SJCRH30 (cell line): ENCODE measurements at places on chromosomes 1 and 21.

DNA sequence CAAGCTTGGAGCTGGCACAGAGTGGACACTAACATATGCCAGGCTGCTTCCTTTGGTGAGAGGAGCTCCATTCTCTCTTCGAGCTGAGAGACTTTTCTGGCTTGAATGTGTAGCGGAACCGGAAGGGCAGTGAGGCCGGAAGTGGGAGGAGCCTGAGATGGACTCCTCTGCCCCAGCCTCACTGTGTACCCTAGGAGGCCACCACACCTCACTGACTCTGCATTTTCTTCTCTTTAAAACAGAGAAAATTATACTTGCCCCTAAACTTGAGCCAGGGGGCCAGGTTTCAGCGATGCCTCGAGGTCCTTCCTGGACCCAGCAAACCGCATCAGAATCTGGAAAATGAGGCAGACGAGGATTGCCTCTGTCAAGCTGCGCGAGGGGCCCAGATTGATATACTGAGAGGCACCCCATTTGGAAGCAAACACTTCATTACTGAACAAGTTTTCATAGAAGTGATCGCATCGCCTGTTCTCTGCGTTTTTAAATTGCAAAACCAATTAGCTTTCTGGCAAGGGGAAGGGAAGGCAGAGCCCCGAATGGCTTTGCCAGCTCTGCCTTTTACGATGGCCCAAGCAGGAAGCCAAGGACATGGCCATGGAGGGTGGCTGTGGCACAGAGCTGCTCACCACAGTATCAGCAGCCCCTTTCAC is 708.1 kb downstream of the PTPRU start:
- DNase-seq = no peak

DNA sequence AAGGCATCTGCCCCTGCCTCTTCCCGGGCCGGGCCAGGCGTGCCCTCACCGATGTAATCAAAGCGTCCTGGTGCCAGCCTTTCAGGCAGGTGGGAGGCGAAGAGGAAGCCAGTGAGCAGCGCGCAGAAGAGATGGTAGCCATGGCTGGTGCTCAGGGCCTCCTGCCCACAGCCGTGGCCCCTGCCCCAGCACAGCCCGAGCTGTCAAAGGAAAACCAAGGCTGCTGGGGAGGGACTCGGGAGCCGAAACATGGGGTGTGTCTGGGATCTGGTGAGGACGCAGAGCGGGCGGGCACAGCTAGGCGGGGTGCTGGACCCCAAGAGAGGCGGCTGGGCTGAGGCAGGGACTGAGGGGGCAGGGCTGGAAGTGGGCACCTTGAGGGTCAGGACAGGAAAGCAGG is 2.7 kb downstream of the BGLAP start:
- no peak for DNase-seq

GRCh38 chr1:158185770-158186169 is 5.1 kb downstream of the CD1D start:
- DNase-seq = no peak

DNA sequence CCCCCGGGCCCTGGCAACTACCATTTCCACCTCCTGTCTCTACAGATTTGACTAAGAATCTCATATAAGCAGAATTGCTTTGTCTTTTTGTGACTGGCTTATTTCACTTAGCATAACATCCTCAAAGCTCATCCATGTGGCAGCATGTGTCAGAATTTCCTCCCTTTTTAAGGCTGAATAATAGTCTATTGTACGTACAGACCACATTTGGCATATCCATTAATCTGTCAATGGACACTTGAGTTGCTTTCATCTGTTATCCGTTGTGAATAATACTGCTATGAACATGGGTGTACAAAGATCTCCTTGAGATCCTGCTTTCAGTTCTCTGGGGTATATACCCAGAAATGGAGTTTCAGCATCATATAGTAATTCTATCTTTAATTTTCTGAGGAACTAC is 24.0 kb downstream of the SPATA21 start:
- no peak for DNase-seq

DNA sequence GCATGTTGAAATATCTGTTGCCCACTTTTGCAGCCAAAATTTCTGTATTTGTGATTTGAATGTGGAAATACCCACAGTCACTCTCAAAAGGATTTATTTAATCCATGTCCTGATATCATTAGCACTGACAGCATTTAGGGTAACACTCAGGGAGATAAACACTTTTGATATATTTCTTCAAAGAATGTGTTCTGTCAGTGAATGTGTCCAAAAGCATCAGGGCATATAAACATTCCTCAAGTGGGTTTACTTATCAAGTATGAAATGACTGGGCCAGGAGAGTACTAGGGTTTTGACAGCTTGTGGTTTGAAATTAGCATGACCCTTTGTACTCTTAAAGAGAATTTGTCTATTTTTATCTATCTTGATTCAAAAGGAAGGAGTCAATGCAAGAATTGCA is 1302.1 kb upstream of the ADGRL2 start:
- DNase-seq = no peak
